ENCODE measurements at places on chromosomes 3 and 15.

GRCh38 chr3:125146626-125147490, 65.7 kb downstream of the SLC12A8 start:
- no peak for DNase-seq

- no peak for DNase-seq
Observed at GRCh38 chr15:67024998-67025368, 40.4 kb upstream of the SMAD3 start.

- no peak for DNase-seq
Observed at GRCh38 chr15:50127255-50127777, 8.3 kb upstream of the ATP8B4 start.

DNA sequence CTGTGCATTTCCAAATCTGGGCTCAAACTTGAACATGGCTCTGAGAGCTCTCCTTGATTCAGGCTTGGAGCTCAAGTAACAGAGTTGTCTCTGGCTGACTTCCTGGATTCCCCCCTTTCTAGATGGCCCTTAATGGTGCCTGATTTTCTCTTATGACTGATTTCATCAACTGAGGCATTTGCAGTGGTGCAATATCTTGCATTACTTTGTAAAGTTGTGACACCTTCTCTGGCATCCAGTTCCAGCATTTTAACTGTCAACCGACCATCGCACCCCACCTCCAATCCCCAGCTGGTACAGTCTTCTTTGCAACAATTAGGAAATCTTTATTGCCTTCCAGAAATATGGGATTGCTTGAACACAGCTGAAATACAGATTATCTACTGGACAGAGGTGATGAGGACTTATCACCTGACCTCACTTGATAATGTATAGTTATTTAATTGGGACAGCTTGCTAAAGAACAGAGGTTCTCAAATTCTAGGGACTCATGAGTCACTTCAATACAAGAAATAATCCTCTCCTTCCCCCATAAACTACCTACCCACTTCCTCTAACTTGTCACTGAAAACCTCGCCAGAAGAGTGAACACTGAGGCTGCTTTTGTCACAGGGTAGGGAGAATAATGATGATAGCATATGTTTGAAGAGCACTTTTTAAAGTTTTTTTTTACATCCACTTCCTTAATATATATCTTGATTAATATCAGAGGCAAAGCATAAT, 41.8 kb downstream of the FILIP1L start:
- DNase-seq, result no peak

DNA sequence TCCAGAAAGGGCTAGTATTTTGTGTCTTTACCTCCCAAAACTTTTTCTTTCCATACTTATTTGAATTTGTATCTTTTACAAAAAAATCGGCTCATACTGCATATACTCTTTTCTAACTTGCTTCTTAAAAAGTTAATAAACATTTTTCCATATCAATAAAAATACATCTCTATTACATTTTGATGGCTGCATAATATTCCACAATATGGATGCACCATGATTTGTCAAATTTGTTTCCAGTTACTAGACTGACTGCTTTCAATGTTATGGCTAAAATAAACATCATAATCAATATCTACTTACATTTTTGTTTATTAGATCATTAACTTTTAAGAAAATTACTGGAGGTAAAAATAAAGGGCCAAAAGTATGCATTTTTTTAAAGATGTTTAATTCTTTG, 121.7 kb downstream of the MEIS2 start:
- DNase-seq, result no peak

DNA sequence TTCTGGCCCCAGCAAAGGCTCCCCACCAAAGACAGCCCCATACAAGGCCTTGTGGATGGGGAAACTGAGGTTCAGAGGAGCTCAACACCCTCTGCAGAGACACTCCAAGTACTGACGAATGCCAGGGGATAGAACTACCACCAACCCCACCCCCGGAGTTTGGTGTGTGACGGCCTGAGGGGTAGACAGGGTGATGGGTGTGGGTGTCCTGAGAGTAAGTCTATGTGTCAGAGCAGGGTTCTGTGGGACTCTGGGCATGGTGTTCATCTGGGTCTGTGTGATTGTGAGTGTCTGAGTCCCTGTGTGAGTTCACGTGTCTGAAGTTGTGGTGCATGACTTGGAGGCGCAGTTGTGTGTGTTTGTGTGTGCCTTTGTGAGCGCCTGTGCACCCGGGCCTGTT, 7.4 kb downstream of the PTH1R start:
- no peak for DNase-seq

DNA sequence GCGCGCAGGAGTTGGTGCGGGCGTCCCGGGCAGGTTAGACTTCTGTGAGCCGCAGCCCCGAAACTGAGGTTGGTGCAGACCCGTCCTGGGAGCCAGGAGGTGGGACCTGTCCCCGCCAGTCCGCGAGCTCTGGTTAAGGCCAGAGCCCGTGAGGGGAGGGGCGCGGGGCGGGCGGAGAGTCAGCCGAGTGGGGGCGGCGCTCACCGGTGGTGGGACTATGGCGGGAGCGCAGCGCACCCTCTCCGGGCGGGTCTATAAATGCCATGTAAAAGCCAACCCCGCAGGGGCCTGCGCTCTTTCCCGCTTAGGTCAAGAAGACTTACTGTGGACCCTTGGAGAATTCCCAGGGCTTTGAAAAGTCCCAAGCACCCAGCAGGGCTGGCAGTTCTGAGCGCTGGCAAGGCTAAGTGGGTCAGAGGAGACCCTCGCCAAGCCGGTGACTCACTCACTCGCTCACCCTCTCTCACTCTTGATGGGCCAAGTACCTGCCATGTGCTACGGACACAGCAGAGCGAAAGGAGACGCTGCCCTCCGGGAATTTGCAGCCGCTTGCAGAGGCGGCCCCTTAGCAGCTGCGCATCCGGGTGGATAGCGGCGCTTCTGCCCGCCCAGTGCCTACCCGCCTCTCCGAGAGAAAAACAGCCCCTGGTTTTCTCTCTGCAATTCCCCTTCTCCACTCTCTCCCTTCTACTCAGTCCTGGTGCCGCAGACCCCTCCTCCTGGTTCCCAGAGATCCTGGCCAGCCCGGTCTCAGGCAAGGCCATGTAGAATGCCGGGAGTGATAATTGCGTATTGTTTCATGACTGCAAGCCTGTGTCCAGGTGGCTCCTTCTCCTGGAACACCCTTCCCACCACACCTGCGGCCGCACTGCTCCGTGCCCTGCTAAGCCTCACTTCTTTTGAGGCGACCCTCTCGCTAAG, at the start of gene ALDH1L1:
Gene ALDH1L1 (minus strand): TSS at position 110 of the 921 bp plus-strand sequence. CDS start 19,607 bp downstream, outside the sequence.
- no peak for DNase-seq

- no peak for DNase-seq
Observed at GRCh38 chr3:117820658-117821299, 1111.2 kb downstream of the TUSC7 start.

DNA sequence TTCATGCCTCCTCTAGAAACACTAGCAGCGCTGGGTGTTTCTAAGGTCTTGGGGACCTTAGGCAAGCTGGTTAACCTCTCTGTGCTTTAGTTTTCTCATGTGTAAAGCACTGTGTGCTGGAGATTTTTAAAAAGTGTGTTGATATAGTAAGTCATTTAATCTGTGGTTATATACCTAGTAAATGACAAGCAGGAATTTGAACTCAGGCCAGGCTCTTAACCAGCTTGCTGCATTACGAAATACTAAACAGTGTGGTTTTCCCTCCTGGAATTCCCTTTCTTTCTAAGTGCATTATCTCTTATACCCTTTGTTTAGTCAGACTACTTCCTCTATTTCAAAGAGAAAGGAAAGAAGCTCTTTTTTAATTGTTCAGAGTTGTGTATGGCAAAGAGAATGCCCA, 26.5 kb downstream of the NEO1 start:
- DNase-seq, result no peak

GRCh38 chr3:194399874-194400411, 877 bp upstream of the GP5 start:
- no peak for DNase-seq

- DNase-seq, result no peak
Observed at GRCh38 chr3:127975153-127976029, 60.4 kb downstream of the KBTBD12 start.
